SW 1271 (cell line): ENCODE measurements at places on chromosomes 7 and 10.

DNA sequence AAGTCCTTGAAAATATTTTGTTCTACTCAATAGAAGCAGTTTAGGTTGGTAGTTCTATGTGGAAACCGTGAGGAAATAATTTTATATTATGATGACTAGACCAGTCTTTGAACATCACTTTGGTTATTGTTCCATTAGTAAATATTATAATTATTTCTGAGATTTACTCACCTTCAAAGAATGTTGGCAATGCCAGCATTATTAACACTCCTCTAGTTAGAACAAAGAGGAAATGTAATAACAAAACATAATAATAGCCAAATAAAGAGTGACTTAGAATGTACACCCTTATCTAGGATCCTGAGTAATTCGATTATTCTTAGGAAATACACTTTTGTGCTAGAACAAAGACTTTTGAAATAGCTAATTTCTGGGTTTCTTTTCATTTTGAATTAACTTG lies 121.1 kb downstream of the CFTR start:
- no peak for DNase-seq

- no peak for DNase-seq
Measured at GRCh38 chr7:54802841-54803240, 43.8 kb upstream of the SEC61G start.

DNA sequence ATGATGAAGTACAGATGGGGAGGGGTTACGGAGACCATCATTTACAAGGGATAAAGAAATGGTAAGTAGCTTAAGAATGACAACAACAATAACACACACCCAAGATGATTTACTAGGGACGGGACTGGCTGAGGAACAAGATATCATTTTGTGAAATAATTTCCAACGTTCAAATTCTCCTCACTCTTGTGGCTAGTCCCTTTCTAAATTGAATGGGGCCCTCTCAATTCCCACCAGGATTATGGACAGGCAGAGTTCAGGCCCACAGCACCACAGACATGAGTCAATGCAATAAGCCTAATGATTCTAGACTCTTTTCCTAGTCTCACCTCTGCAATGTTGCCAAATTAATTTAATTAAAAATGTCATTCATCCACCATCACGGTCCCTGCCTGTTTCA lies 448.1 kb downstream of the KCNMA1 start:
- DNase-seq = no peak

GRCh38 chr10:113876461-113876860 lies 22.0 kb downstream of the NHLRC2 start:
- no peak for DNase-seq

DNA sequence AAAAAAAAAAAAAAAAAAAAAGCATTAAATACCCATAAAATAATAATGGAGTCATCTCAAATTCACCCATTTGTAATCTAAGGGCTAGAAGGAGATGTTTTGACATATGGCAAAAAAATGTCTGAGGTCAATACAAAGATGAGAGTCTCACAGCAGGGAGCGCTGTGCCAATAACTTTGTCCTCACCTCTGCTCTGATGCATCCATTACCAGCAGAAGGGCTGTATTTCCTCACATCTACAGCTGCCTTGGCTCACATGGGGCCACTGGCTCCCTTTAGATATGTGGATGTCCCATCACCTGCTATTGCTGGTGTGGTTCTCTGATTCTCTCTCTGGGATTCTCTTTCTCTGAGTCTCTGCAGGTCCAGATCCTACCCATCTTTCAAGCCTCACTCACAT lies 90.3 kb upstream of the FAM133B start:
- no peak for DNase-seq

GRCh38 chr7:47204709-47205108 lies 377.2 kb downstream of the TNS3 start:
- no peak for DNase-seq

- DNase-seq = no peak
Measured at GRCh38 chr7:158979635-158980351, 123.4 kb downstream of the DYNC2I1 start.

GRCh38 chr10:24882047-24882698 lies 70.2 kb downstream of the PRTFDC1 start:
- no peak for DNase-seq
